ENCODE measurements at places on chromosomes 12 and 14.

- H3K27me3 ChIP-seq, result no peaks in the 10 kb centered on the region
- H3K27ac ChIP-seq, result no peak overlapping the region
- DNase-seq, result no peak
- H3K4me3 ChIP-seq, result no peak overlapping the region
Measured at GRCh38 chr12:66600903-66601302, 78.0 kb downstream of the GRIP1 start.

DNA sequence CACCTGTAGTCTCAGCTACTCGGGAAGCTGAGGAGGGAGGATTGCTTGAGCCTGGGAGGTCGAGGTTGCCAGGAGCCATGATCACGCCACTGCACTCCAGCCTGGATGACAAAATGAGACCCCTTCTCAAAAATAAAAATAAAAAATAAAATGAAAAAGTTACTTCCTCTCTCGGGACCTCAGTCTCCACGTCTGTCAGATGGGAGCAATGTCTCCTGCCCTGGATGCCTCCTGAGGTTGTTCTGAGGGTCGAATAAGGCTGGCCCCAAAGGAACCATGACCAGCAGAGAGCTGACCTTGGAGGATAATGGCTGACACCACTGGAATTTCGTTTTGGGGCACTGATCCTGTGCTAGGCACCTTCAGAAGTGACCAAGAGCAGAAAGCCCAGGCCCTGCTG, 13.6 kb upstream of the RCOR1 start:
- no peaks in the 10 kb centered on the region for H3K4me1 ChIP-seq
- no peak overlapping the region for H3K4me3 ChIP-seq
- H3K27ac ChIP-seq, result no peak overlapping the region
- H3K27me3 ChIP-seq, result peaks cover 3% of the 10 kb centered on the region
- DNase-seq, result no peak
- H3K36me3 ChIP-seq, result no peaks in the 10 kb centered on the region

DNA sequence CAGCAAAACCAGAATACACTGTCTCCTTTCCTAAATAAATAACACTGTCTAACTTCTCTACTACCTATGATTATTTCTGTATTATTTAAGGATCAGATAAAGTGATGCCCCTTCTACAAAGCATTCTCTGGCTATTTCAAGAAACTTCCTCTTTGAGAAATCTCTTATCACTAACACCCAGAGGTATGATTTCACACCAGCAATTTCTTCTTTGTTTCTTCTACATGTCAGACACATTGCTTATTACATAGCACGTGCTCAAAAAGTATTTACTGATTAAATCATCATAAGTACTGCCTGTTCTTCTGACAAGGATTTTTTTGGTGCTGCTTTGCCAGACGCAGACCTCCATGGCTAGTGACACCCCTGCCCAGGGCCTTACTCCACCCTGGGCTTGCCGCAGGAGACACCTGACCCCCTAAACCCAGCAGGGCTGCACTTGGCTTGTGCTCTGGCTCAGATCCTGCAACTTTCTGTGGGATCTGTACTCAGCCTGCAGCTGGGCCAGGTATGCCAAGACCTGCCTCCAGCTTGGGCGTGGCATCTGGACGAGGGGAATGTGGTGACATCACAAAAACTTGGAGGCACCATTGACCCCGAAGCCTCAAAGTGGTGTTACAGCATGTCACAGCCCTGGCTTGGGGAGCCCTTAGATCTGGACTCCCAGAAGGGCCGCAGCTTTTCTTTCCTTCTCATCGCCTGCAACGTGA, 15.4 kb upstream of the HIGD1C start:
- H3K27ac ChIP-seq, result no peak overlapping the region
- no peak for DNase-seq
- peaks cover 26% of the 10 kb centered on the region for H3K4me1 ChIP-seq
- no peaks in the 10 kb centered on the region for H3K27me3 ChIP-seq
- no peak overlapping the region for H3K4me3 ChIP-seq
- H3K36me3 ChIP-seq, result peaks cover 5% of the 10 kb centered on the region

GRCh38 chr12:122646517-122647217, 56.5 kb downstream of the HCAR2 start:
- H3K4me1 ChIP-seq, result peaks cover 20% of the 10 kb centered on the region
- H3K36me3 ChIP-seq, result peaks cover 6% of the 10 kb centered on the region
- peak; percentile 31 for DNase-seq
- H3K27me3 ChIP-seq, result no peaks in the 10 kb centered on the region
- peak overlapping the region; percentile 84 for H3K27ac ChIP-seq
- H3K4me3 ChIP-seq, result peak overlapping the region; percentile 34

GRCh38 chr12:21353487-21353886, 18.8 kb upstream of the SLCO1A2 start:
- peaks cover 6% of the 10 kb centered on the region for H3K27me3 ChIP-seq
- no peak overlapping the region for H3K4me3 ChIP-seq
- DNase-seq, result no peak
- no peaks in the 10 kb centered on the region for H3K36me3 ChIP-seq
- no peaks in the 10 kb centered on the region for H3K4me1 ChIP-seq

GRCh38 chr14:103694572-103695026, 20.7 kb downstream of the XRCC3 start:
- no peak overlapping the region for H3K27ac ChIP-seq
- H3K36me3 ChIP-seq, result peaks cover 4% of the 10 kb centered on the region
- DNase-seq, result no peak
- H3K4me1 ChIP-seq, result no peaks in the 10 kb centered on the region
- no peaks in the 10 kb centered on the region for H3K27me3 ChIP-seq

DNA sequence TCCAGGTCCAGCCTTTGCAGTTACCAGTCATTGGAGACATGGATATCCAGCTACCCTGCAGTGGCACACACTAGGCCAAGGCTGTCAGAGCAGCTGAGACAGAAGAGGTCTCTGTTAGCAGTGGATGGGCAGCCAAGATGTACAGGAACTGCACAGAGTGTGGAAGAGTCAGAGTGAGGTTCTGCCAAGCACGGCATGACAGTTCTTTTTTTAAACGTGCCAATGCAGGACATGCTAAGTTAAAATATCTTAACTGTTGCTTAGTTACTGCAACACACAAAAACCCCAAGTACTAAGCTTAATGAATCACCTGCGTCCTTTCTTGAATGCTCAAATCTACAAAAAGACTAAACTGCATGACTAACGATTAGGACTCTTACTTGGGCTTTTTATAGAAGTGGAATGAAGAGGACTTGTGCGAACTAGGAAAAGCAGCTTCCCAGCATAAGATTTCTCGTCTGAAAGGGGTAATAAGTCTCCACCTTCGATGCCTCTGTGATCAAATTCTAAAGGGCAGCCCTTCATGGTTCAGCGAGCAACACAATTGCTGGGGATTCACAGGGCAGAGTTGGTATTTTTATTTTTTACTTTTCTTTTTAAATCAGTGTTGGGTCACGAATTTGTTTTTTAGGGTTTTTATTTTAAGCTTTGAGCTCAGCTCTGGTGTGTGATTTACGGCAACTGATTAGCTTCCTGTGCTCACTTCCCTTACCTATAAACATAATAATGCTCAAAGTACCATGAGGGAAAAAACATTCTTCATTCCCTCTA, 20.6 kb downstream of the MAPK1IP1L start:
- DNase-seq, result no peak
- H3K27me3 ChIP-seq, result no peaks in the 10 kb centered on the region
- H3K4me1 ChIP-seq, result peaks cover 30% of the 10 kb centered on the region
- H3K4me3 ChIP-seq, result no peak overlapping the region
- H3K36me3 ChIP-seq, result peaks cover 20% of the 10 kb centered on the region
- H3K27ac ChIP-seq, result peak overlapping the region; percentile 61

GRCh38 chr14:78508023-78508422, 337.9 kb downstream of the NRXN3 start:
- no peaks in the 10 kb centered on the region for H3K27me3 ChIP-seq
- H3K36me3 ChIP-seq, result no peaks in the 10 kb centered on the region

DNA sequence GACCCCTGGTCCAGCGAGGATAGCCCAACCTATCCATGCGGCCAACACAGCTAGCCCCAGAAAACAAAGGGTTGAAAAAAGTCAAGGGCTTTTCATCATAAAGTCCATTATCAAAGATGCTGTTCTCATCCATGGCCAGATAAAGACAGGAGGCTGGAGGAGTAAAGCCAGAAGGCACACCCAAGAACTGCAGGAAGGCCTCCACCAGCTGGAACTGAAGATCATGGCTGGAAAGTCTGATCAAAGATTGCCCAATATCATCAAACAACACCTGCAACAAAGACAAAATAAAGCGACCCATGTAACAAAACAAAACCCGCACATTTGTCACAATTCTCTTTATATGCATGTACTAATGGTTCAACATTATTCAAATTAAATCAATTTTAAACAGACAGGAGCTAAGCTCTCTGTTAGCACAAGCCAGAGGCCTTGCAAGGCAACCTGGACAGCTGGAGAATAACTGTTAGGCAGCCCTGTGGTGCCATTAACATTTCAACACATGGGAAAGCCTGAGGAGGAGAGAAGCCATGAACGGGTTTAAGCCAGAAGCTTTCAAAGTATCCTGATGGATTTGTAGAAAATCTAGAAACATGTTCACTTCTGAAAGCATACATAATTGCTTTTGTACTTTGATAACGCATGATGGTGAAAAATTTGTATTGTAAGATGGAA, 34.1 kb downstream of the PSMC1 start:
- DNase-seq, result no peak
- no peaks in the 10 kb centered on the region for H3K4me1 ChIP-seq
- H3K27ac ChIP-seq, result no peak overlapping the region
- H3K27me3 ChIP-seq, result no peaks in the 10 kb centered on the region
